ENCODE measurements at places on chromosomes 6 and 20.

DNA sequence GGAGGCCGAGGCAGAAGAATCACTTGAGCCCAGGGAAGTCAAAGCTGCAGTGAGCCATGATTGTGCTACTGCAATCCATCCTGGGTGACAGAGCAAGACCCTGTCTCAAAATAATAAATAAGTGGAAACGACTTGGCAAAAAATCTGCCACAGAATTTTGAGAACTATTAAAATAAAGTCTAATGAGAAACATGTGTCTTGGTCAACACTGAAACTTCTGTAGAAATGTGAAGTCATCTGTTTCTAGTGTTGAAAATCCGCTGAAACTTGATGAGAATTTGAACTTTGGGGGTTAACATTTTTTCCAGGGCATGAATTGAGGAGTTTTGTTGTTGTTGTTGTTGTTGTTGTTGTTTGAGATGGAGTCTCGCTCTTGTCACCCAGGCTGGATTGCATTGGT is 29.0 kb upstream of the BCLAF1 start:
- DNase-seq: no peak

DNA sequence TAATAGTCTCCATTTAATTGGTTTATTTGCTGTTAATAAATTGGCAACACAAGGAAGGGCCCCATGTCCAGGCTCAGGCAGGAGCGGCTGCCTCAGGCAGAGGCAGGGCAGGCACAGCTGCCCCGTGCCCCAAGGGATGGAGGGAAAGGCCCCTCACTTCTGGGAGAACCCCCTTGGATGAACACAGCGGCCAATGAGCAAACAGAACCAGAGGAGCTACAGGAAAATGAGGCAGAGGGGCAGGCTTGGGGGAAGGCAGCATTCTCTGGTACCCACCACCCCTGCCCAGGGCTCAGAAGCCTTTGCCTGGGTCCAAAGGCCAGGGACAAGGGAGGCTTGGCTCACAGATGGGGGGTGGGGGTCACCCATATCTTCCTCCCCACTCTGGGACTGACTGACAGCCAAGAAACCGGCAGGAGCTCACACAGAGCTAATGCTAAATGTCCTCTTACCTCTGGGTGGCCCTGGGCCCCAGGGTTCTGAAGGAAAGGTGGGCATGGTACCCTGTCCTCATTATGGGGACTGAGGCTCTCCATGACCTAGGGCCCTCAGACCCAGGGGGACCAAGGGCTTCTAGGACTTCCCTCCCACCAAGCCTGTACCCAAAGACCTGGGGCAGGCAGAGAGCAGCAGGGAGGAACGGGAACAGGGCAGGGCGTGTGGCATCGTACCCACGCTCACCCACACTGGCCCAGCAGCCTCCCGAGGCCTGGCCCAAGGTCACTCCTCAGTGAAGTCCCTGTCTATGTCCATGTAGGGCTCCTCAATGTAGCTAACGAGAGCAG is 47.0 kb downstream of the MYH7B start:
- DNase-seq: no peak

DNA sequence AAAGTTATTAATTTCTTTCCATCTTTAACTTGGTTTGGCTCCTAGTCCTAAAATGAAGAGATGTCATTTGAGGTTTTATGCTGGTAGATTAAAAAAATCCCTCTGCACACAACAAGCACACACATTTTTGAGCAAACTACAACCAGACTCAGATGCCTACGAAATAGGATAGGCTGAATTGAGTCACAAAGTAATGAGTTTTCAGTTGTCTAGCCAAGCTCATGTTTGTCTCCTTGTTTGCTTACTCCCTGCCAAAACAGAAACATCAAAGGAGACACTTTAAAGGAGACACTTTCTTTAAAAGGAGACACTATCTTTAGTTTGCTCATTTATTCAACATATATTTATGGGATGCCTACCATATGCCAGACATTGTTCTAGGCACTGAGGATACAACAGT is 56.2 kb downstream of the TPBG start:
- no peak for DNase-seq

GRCh38 chr6:57224769-57225515 is 2.8 kb upstream of the RAB23 start:
- DNase-seq: no peak

- peak; percentile 41 for DNase-seq
These were observed 5.1 kb downstream of the PRND start for GRCh38 chr20:4726710-4727397.

- DNase-seq: no peak
These were observed 1.3 kb downstream of the ZNF343 start for GRCh38 chr20:2507464-2507863.

DNA sequence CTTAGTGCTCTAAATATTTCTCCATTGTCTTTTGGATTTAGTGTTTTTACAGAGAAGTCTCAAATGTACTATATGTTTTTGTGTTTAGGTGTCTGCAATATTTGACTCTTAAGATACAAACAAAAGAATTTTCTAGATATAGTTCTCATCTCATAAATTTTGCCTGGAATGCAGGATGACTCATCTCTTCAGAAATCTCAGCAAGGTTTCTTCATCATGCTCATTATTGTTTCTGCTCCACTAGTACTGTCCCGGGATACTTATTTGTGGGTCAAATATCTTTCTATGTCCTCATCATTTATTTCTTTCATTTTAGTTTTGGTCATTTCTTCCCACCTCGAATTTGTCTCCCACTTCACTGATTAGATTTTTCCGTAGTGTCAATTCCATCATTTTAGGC is 9.5 kb downstream of the AHI1 start:
- DNase-seq: no peak

- DNase-seq: peak; percentile 68
These were observed 68.6 kb upstream of the CCN6 start for GRCh38 chr6:111985202-111985731.

DNA sequence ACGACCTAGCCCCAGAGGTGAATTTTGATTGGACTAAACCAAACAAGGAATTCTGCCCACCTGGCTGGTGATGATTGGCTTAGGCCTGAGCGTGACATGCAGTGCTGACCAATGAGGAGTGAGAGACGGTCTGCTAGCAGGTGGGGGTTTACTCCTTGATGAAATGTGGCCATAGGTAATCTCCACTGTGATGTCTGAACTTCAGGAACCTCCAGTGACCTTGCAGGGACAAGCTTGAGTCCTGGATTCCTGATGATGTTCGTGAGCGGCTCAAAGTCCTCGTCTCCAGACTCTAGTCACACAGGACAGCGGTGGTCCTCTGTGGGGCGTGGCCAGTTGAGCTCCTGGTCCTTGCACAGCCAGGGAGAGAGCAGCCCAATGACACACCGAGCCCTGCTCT is 8.4 kb downstream of the VSX1 start:
- DNase-seq: no peak

GRCh38 chr20:24598996-24599395 is 129.6 kb downstream of the SYNDIG1 start:
- no peak for DNase-seq

DNA sequence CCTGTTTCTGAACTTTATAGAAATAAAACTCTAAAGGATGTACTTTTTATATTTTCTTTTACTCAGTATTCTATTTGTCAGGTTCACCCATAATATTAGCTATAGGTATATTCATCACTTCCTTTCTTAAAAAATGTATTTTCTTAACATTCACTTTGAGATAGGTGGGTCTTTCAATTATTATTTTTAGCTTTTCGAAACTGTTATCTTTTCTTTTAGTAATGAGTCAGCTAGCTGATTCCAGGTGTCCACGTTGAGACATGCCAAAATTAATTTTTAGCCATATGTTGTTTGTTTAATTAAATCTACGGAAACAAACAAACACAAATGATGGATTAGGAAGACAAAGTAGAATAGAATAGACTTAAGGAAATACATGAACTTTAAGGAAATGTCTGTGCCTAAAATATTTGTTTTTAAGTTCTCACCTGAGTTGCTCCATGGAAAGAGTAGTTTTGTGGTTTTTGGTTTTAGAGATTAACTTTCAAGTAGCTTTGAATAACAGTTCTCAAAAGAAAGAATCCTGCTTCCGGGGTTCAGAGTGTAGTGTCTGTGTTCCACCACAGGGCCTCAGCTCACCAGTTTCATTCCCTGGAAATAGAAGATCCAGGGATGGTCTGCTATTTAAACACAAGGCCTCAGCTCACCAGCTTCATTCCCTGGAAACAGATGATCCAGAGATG is 435.0 kb downstream of the HAO1 start:
- DNase-seq: no peak

DNA sequence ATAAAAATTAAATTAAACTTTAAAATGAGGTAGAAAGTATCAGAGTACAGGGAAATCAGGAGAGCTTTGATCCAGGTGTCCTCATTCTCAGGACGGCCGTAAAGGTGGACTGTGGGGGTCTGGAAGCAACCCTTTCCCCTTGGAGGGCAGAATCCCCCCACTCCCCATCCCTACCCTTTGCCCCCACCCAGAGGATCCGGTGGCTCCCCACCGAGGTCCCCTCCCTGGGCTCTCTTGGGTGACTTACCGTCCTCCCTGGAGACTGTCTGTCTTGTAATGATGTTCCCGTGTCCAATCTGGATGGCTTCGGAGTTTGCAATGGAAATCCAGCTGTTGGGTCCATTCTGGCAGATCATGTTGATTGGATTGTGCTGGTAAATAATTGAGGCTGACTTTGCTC is 7.3 kb downstream of the ZBP1 start:
- no peak for DNase-seq

- no peak for DNase-seq
These were observed 59.6 kb downstream of the ZNF831 start for GRCh38 chr20:59223182-59223601.

- DNase-seq: peak; percentile 3
These were observed 427.1 kb upstream of the NOX3 start for GRCh38 chr6:155882527-155883333.

DNA sequence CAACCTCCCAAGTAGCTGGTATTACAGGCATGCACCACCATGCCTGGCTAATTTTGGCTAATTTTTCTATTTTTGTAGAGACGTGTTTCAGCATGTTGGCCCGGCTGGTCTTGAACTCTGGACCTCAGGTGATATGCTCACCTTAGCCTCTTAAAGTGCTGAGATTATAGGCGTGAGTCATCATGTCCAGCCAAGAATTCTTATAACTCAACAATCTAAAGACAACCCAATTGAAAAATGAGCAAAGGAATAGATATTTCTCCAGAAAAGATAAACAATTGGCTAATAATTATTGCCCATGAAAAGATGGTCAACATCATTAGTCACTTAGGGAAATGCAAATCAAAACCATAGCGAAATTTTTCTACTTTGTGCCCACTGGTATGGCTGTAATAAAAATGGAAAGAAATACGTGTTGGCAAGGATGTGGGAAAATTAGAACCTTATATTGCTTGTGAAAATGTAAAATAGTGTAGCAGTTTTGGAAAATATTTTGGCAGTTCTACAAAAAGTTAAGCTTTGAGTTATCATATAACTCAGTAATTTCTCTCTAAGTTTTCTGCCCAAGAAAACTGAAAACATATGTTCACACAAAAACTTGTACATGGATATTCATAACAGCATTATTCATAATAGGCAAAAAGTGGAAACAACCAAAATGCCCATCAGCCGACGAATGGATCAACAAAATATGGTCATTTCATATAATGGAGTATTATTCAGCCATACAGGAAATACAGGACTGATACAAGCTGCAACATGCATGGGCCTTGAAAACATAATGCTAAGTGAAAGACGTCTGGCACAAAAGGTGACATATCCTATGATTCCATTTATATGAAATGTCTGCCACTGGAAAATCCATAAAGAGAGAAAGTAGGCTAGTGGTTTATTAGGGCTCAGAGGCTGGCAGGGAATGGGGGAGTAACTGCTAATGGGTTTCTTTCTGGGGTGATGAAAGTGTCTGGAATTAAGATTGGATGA is 87.8 kb downstream of the UTRN start:
- no peak for DNase-seq

DNA sequence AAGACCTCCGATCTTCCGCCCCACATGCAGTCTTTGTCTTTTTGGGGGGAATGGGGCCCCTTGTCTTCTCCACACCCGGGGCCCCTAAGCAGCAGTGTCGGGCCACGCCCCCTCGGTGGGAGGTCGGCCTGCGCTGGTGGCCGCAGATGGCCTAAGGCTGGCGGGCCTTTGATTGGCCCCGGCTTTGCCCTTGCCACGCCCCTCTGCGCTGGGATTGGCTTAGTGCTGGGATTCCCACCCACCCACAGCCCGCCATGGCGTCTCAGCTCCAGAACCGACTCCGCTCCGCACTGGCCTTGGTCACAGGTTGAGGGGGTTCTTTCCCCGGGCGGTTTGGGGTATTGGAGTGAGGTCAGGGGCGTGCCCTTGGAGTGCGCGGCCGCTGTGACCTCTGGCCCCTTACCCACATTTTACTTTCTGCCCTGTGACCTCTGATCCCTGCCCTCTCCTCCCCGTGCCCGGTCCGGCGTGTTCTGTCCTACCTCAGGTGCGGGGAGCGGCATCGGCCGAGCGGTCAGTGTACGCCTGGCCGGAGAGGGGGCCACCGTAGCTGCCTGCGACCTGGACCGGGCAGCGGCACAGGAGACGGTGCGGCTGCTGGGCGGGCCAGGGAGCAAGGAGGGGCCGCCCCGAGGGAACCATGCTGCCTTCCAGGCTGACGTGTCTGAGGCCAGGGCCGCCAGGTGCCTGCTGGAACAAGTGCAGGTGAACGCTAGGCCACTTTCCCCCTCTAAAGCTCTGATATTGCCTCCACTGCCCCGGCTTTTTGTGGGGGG is at the start of gene HSD17B8:
Gene HSD17B8, plus strand, starts transcription at position 241 of the 776 bp plus-strand sequence. Its CDS starts 14 bp downstream, at position 255.
- DNase-seq: peak; percentile 89

DNA sequence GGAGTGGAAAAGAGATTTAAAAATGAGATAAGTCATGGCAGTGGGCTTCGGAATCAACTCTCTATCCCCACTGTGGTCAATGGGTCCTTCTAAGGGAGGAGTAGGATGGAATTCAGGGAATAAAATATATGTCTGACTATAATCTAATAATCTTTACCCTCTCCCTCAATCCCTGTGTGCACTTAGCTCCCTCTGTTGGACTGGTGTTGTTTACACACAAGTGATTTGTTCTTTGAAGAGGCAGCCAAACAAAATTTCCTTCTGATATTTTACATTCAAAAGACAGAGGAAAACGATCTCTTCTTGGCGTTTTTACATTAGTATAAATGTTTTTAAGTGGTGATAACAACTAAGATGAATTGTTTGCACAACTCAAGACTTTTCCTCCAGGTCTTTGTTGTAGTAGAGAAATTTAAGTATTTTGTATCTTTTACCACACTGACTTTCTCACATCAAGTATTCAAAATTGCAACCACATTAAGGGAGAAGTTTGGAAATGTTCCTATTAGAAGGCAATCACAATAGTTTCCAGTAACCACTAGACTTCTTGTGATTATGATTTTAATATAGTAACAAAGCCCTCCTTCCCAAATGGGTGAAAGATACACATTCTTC is 317.8 kb downstream of the CENPW start:
- no peak for DNase-seq

GRCh38 chr6:42761287-42762067 is 15.6 kb upstream of the TBCC start:
- no peak for DNase-seq

DNA sequence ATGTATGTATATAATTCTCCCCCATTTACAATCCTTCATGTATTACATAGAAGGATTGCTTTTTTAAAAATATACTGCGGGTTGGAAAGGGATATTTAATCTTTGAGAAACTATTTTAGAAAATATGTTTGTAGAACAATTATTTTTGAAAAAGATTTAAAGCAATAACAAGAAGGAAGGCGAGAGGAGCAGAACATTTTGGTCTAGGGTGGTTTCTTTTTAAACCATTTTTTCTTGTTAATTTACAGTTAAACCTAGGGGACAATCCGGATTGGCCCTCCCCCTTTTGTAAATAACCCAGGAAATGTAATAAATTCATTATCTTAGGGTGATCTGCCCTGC is 3.6 kb downstream of the FOXC1 start:
- no peak for DNase-seq
